Activated CD4-positive, alpha-beta T cell treated with anti-CD3 and anti-CD28 coated beads for 24 hours (primary cell): ENCODE measurements at places on chromosomes 5 and 9.

- no peak for DNase-seq
Measured at GRCh38 chr5:152631221-152631620, 226.1 kb upstream of the NMUR2 start.

DNA sequence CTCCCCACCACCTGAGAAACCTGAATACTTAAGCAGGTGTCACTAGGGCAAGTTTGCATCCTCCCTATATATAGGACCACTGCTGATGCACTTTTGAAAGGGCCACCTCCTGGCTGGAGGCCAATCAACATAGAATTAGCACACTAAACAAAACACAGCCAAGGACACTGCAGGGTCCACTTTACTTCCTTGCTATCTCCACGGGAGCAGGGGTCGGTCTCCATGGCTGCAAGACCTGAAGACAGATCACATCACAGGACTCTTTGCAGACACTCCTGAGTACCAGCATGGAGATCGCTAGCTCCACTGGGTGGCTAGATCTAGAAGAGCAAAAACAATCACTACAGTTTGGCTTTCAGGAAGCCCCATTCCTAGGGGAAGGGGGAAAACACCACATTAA, 72.3 kb downstream of the C9orf153 start:
- DNase-seq: no peak

GRCh38 chr5:127086589-127086988, 13.3 kb upstream of the C5orf63 start:
- DNase-seq: no peak

GRCh38 chr9:121277518-121278295, 9.7 kb downstream of the GSN start:
- DNase-seq: no peak

- DNase-seq: no peak
Measured at GRCh38 chr9:74498621-74499095, 1.5 kb downstream of the RORB start.

DNA sequence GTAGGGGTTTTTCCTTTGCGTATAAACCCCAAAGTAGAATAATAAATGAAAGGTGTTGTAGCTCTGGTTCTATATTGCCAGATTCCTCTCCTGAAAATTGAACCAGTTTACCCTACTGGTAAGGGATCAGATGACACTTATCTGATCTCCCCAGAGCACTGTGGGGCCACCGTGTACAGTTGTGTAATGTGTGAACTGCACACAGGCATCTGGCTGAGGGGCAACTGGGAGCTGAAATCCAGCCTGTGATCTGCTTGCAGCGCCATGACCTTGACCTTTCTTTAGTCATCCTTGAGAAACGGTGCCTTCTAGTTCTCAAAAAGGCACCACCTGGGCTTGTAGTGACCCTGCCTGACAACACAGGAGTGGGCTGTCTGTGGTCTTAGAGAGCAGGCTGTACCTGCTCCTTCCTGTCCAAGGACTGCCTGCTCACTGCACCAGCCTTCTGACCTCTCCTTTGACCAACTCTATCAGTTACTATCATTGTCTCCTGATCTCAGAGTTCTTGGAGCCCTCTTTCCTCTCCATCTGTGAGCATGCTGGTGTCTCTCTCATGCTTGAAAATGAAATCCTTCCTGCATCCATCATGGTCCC, 40.2 kb downstream of the PDE6A start:
- no peak for DNase-seq

- DNase-seq: no peak
Measured at GRCh38 chr5:137316346-137316736, 182.8 kb downstream of the SPOCK1 start.
